Pancreas (tissue), 10 donors: ENCODE measurements at places on chromosomes 2 and 18. TPM values are rescaled to one million over a fixed set of nuclear protein-coding genes. Genes with fewer than 3 reads are reported as not detected.

Gene L3MBTL4
- 2.7 TPM for polyA plus RNA-seq

Gene ABHD3
- polyA plus RNA-seq: 12.8 TPM

Gene FBXO41
- polyA plus RNA-seq: 4.9 TPM

Gene KCNG2
- polyA plus RNA-seq: not detected

Gene RTP5
- polyA plus RNA-seq: 0.19 TPM

Gene SEPTIN10
- 7.9 TPM for polyA plus RNA-seq

Gene ZNF514
- 16.0 TPM for polyA plus RNA-seq

Gene COL3A1
- polyA plus RNA-seq: 16.7 TPM

- H3K27ac ChIP-seq: no peak overlapping the region
- no peak for DNase-seq
- H3K4me1 ChIP-seq: peaks cover 11% of the 10 kb centered on the region
- no peak overlapping the region for H3K4me3 ChIP-seq
- no peaks in the 10 kb centered on the region for H3K36me3 ChIP-seq
Measured at GRCh38 chr2:206276169-206276942, 1.9 kb downstream of the ZDBF2 start.

GRCh38 chr2:219629976-219630695 lies 2.7 kb downstream of the SLC4A3 start:
- no peak overlapping the region for H3K4me3 ChIP-seq
- H3K27ac ChIP-seq: no peak overlapping the region
- DNase-seq: no peak
- no peaks in the 10 kb centered on the region for H3K36me3 ChIP-seq

GRCh38 chr18:8705961-8706790 lies 820 bp downstream of the MTCL1 start:
- peak; percentile 30 for DNase-seq
- H3K4me1 ChIP-seq: no peaks in the 10 kb centered on the region
- no peaks in the 10 kb centered on the region for H3K36me3 ChIP-seq
- H3K27ac ChIP-seq: peak overlapping the region; percentile 57

GRCh38 chr2:137500599-137500998 lies 463.7 kb upstream of the HNMT start:
- no peaks in the 10 kb centered on the region for H3K36me3 ChIP-seq
- H3K4me3 ChIP-seq: no peak overlapping the region
- no peak for DNase-seq
- no peak overlapping the region for H3K27ac ChIP-seq

GRCh38 chr2:37357530-37357929 lies 13.1 kb downstream of the QPCT start:
- H3K27ac ChIP-seq: no peak overlapping the region
- H3K4me3 ChIP-seq: no peak overlapping the region
- DNase-seq: no peak
- no peaks in the 10 kb centered on the region for H3K36me3 ChIP-seq
- no peaks in the 10 kb centered on the region for H3K27me3 ChIP-seq
- H3K4me1 ChIP-seq: no peaks in the 10 kb centered on the region

DNA sequence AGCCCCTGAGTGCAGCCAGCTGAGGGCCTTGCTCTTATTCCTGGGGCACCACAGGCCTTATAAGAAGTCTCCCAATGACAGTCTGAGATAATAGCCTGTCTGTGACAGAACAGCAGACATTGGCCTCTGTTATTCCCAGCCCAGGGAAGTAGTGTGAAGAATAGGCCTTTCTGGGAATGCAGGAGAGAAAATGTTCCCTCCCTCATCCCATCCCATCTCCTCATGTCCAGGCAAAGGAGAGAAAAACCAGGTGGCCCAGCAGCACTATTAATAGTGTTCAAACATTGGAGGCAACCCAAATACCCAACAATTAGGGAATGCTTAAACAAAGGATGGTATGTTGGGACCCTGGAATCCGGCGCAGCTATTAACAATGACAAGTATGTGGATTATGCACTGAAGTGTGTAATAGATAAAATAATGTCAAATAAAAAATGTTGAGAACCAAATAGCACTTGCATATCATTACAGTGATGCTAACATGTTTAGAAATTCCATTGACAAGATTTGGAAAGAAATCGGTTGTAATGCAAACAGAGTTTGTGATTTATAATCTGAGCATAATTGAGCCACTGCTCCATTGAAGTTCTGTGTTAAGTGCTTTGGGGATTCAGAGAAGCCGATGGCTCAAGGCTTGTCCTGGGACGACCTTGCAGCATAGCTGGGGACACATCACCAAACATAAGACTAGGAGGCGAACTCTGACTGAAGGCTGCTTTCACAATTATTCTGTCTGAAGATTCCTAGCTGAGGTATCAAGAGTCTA lies 69.3 kb downstream of the LBH start:
- no peaks in the 10 kb centered on the region for H3K36me3 ChIP-seq
- no peak overlapping the region for H3K27ac ChIP-seq
- H3K4me1 ChIP-seq: no peaks in the 10 kb centered on the region
- H3K4me3 ChIP-seq: no peak overlapping the region
- no peaks in the 10 kb centered on the region for H3K27me3 ChIP-seq

DNA sequence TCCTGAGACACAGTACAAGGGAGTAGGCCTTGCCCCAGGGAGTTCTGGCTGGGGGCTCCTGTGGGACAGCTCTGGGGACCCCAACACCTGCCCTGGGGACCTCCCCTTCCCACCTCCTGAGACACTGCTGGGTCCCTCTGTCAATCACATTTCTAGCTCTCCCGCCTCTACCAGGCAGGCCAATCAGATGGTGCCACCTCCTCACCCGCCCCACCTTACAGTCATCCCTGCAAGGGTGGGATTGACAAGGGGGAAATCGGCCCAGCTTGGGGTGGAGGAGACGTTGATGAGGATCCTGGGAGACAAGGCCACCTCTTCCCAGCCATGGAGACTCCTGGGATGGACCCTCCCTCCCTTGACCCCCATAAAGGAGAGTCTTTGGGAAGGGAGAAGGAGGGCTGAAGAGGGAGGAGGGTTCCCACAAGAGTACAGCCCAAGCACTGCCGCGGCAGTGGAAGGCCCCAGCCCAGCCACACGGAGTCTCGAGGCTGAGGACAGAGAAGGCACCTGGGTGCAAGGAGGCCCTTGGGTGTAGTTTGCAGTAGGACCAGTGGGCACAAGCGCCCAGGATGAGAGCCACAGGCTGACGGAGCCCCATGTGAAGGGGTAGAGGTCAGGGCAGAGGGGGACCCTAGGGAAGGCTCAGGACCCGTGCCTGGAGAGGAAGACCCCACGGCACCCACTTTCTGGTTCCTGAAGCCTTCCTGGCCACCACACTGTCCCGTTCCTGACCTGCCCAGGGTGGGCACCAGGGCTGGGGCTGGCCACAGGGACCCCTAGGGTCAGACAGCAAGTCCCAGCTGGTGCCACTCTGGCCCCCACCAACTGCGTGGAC lies 109.9 kb upstream of the OTOS start:
- no peak for DNase-seq
- H3K4me3 ChIP-seq: no peak overlapping the region
- peaks cover 16% of the 10 kb centered on the region for H3K4me1 ChIP-seq
- no peaks in the 10 kb centered on the region for H3K27me3 ChIP-seq
- H3K27ac ChIP-seq: peak overlapping the region; percentile 86

- no peak for DNase-seq
- H3K27me3 ChIP-seq: no peaks in the 10 kb centered on the region
- H3K4me3 ChIP-seq: no peak overlapping the region
- no peak overlapping the region for H3K27ac ChIP-seq
- peaks cover 9% of the 10 kb centered on the region for H3K4me1 ChIP-seq
Measured at GRCh38 chr2:47651296-47651695, 131.6 kb upstream of the MSH6 start.

DNA sequence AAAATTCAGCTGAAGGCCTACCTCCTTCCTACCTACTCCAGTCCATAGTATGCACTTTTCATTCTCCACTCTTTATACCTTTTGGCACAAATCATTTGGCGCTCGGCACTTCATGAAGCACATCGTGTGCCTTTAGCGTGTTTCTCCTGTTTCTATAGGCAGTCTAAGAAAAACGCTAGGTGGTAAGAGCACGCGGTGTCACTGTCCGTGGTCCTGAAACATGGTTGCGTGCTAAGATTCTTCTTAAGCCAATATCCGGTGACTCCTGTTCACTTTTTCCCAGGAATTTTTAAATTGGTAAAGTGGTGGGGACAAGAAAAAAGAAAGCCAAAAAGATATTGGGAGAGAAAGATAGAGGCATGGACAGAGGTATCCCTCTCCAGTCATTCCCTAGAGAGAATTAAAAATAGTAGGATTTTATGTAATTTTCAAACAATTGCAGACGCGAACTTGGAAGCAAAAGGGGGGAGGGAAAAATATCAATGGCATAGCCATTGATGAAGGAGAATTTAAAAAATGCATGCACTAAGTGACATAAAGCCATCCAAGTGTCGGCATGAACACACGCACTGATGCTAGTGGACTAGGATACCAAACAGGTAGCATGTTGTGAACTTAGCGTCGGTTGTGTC lies 1.4 kb upstream of the CTNNA2 start:
- H3K27me3 ChIP-seq: no peaks in the 10 kb centered on the region
- no peaks in the 10 kb centered on the region for H3K4me1 ChIP-seq
- H3K36me3 ChIP-seq: no peaks in the 10 kb centered on the region
- DNase-seq: peak; percentile 49
- no peak overlapping the region for H3K27ac ChIP-seq
- no peak overlapping the region for H3K4me3 ChIP-seq

DNA sequence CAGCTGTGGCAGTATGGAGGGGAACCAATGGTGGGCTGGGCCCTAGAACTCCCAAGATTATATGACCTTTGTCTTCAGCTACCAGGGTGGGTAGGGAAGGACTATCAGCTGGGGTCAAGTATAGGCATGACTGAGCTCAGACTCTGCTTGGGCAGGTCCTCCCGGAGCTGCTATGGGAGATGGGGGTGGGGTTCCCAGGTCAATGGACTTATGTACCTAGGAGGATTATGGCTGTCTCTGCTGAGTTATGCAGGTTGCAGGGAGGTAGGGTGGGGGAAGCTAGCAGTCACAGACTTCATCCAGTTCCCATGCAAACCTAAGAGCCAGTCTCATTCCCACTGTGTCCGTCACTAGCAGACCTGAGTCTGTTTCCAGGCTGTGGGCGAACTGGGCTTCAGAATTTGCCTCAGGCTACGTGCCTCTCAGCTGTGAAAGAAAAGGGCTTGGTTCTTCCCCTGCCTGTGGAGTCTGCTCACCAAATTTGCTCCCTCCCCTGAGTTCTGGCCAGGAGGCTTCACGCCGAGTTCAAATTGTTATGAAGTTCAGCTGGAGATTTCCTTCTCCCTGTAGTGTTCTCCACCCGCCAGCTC lies 985.8 kb upstream of the NRXN1 start:
- H3K4me1 ChIP-seq: no peaks in the 10 kb centered on the region
- H3K4me3 ChIP-seq: no peak overlapping the region
- H3K27ac ChIP-seq: no peak overlapping the region
